ENCODE measurements at places on chromosomes 13 and 19.

GRCh38 chr13:43805071-43805468 is 18.3 kb upstream of the ENOX1 start:
- no peak for DNase-seq

DNA sequence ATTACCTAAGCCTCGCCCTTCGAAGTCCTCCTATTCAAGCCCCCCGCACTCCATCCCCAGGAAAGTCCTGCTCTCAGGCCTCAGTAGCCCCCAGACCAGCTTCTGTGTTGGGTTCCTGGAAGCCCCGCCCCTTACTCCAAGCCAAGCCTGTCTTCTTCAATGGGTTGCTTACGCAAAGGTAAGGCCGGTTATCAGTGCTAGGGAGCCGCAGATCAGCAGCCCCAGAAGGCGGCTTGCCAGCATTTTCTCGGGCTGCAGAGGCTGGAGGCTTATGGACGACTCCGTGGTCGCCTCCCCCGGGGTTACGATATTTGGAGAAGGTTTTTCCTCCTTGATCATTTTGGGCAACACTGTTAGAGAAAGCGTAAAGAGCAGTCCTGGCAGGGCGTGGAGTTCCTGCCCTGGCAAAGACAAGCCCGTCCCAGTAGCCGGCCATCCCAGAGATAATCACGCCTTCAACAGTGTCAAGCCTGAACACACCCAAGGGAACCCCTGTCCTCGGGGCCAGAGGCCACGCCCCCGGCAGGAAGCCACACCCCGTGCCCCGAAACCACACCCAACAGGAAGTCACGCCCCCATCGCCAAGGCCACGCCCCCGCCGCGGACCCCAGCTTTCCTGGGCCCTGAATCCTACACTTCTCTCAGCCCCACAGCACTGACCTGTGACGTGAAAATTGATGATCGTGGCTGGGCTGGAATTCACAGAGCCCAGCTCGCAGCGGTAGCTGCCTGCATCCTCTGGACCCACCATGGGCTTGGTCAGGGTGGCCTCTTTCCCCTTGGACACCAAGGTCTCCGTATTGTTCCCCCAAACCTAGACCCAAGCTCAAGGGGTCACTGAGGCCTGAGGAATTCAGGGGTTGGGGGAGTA is 954 bp upstream of the RASIP1 start:
- DNase-seq = no peak

DNA sequence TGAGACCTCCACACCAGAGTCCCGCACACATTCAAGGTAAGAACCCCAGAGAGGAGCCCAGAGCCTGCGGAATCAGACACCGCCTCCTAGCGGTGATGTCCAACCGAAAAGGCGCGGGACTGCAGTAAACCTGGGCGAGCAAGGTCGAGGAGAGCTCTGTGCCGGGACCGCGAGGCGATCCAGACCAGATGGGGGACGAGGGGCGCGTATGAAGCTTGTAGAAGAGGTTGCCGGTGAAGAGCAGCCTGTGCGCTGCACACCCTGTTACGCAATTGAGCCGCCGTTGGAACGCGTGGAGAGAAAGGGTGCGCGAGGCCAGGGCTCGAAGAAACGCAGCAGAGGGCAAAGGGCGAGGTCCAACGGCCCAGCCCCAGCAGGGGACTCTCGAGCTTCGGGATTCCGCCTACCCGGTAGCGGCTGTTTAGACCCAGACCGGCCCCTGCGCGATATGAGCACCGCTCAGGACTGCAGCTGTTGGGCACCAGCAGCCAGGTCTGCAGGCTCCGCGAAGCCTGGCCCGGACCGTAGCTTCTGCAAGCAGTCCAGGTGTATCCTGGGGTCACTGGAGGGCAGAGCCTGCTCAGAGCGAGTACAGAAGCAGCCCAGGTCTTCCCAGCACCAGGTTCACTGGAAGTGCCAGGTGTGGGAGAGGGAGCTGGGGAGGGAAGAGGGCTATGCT is 65.9 kb upstream of the ZNF599 start:
- DNase-seq = no peak

GRCh38 chr13:112793545-112794445 is 104.0 kb downstream of the ATP11A start:
- DNase-seq = no peak

DNA sequence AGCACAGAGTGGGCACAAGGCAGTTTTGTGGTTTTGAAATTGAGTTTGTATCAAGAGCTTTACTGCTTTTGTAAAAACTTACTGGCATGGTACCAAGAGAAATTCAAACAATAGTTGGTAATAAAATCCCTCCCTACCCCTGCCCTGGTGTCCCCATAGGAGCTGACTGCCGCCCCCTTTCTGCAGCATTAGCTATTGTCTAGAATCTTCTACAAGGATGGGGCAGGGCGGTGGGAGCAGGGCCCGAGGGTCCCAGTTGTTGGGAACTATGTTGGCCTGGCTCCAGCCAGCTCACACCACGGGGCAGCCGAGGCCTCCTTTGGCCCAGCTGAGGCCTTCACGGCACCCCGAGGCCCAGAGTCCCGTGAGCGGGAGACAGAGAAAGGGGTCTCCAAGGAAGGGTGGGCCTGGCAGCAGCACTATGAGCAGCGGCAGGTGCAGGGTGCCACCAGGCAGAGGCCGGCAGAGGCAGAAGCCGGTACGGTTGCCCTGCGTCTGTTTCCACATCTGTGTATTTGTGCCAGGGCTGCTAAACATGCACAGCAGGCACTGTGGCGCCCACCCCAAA is 57.9 kb downstream of the KDM4B start:
- no peak for DNase-seq

- no peak for DNase-seq
Observed at GRCh38 chr19:5983367-5983955, 5.5 kb upstream of the RANBP3 start.

DNA sequence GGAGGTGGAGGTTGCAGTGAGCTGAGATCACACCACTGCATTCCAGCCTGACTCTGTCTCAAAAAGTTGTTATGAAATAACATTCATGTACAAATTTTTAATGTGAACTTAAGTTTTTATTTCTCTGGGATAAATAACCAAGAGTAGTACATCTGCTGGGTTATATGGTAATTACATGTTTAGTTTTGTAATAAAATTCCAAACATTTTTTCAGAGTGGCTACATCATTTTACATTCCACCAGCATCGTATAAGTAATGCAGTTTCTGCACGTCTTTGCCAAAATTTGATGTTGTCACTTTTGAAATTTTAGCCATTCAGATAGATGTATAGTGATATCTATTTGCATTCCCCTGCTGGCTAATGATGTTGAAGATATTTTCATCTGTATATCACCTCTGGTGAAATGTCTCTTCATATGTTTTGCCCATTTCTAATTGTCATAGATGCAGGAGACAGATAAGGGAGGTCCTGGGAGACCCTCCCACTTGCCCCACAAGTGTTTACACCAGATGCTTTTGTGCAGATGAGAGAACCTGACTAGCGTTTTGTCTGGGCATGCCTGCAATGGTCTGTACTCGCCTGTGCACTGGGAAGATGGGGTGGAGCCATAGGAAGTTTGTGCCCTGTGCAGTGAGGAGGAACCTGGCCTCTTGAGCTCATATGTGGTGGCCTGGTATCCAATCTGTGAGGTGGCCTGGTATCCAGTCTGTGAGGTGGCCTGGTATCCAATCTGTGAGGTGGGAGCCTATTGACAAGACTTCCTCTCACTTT is 12.7 kb upstream of the KBTBD6 start:
- DNase-seq = no peak

- DNase-seq = no peak
Observed at GRCh38 chr19:40686882-40687524, 3.4 kb downstream of the NUMBL start.

DNA sequence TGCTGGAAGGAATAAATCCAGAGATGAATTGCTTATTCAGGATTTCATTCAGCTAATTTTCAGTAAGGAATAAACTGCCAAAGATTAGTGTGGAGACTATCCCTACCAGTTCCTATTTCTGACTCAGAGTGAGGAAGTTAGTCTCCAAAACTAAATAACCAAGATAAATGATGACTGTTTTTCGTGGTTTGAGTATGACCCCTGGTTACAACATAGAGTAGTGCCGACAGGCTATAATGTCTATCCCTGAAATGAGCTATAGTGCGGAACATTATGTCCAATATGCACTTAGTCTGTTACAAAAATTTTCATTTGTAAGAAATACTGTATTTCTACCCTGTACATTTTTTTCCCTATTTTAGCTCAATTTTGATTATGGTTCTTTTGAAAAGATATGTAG is 51.4 kb downstream of the NBEA start:
- no peak for DNase-seq

DNA sequence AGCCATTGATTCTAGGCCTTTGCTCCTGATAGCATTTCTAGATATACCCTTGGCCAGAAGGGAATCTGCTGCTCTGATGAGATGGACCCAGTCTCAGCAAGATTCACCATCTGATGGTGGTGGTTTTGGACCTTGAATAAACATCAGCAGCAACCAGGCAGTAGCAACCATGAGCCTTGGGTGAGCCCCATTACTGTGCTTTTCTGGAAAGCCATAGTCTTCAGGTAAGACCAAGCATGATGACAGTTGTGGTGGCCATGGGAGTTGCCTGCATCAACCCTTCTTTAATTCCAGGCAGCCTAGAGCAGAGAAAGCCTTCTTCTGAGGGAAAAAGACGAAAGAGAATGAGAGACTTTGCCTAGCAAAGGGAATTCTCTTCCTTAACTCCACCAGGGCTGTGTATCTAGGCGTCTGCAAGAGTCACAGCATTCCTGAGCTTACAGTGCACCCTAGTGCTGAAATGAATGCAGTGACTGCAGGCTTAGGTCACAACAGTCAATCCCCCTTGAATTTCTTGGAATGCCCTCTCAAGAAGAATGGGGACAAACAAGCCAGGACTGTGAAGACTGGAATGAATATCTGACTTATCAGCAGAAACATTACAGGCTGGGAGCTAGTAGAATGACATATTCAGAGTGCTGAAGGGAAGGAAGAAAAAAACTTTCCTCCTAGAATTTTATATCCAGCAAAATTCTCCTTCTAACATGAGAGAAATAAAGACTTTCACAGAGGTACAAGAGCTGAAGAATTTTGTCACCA is 942.4 kb upstream of the PCDH20 start:
- DNase-seq = no peak

GRCh38 chr19:50838239-50838638 is 4.9 kb upstream of the KLK15 start:
- no peak for DNase-seq

DNA sequence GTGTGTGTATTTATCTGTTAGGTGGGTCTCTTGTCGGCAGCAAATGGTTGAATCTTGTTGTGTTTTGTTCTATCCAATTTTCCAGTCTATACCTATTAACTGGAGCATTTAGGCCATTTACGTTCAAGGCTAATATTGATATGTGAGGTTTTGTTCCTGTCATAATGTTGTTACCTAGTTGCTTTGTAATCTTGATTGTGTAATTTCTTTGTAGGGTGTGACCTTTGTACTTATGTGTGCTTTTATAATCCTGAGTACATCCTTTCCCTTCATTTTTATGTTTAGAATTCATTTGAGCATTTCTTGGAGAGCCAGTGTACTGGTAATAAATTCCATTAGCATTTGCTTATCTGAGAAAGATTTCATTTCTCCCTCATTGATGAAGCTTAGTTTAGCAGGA is 83.0 kb upstream of the MIR17HG start:
- DNase-seq = no peak

GRCh38 chr13:58302349-58302748 is 670.8 kb downstream of the PCDH17 start:
- no peak for DNase-seq

DNA sequence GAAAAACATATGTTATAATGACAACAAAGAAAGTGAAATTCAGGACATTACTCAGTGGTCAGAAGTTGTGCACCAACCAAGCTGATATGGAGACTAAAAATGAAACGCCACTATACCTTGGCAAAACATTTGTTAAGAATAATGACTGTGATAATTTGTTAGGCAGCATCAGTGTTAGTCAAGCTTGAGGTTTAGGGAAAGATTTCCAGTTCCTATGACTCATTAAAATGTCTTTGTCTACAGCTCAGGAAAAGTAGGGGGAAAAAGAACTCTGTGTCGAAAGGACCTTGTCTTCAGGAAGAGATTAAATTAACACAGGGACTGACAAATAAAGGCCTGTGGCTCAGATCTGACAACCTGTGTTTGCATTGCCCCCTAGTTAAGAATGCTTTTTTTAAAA is 764.1 kb upstream of the SLITRK6 start:
- DNase-seq = no peak

GRCh38 chr19:8643860-8644653 is 13.6 kb downstream of the NFILZ start:
- no peak for DNase-seq

DNA sequence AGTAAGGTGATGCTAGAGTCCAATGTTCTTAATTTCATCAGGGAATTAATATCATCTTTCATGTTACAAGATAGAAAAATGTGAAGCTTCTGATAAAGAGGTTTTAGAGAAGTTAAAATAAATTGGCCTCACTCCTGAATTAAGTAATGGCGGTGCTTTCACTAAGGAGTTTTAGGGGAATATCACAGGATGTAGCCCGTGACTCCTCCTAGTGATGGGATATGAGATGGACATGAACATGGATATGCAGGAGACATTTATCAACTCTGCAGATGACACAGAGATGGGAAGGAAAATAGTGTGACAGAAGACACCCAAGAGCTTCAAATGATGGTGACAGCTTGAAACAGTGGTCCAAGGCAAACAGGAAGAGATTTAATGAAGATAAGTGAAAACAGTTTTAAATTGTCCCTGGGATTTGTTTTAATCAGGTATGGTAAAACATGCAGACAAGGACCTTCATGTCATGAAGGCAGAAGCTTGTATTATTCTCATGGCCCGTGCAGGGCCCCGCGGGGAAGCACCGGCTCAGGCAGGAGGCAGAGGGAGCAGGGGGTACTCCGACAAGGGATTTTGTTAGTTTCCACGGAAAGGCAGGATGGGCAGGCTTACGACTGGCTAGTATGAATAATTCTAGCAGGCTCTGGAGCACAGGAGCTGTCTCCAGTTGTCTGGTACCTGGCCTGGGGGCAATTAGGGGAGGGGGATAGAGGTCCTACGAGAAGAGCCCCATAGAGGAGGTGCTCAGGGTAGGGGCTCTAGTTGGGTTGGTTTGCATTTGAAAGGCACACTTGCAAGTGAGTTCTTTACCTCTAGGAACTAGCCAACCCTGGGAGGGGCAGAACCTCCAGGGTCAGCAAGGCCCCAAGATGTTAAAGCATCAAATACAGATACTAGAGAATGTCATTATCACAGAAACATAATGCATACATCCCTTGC is 38.7 kb upstream of the FARP1 start:
- no peak for DNase-seq

DNA sequence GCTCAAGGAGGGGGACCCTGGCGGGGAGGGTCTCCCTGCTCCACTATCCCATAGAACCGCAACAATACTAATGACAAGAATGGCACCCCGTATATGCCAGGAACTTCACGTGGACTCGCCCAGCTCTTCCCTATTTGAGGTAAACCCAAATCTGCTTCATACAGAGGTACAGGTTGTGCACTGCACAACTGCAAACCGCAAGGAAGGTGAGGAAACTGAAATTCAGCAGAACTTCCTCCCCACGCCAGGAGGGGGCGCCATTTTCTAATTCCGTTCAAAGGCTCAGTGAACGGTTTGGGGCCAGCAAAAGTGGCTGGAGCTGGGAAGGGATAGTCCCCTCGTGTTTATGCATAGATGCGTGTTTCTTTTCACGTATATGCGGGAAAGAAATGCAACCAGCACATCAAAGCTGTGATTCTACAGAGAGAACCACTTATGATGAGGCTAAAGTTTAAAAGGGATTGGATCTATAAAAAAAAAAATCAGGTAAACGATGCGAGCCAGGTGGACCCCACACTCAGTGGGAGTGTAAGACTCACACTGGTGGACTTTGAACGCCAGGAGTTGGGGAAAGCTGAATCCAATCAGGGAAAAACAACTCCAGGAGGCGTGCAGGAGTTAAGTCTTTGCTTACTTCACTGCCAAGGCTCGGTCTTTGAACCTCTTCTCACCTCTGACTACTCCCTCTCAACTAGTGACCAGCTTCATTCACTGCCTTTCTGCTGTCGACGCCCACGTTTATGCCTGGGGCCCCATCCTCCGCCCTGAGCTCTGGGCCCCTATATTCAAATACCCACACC is 20.3 kb downstream of the C19orf81 start:
- DNase-seq = no peak

Measured in NCI-H524 treated with DMSO at 0.1 percent for 48 hours (cell line).